Mesenteric fat pad (tissue), 1 donor: ENCODE measurements at places on chromosomes 11 and 22. TPM values are rescaled to one million over a fixed set of nuclear protein-coding genes. Genes with fewer than 3 reads are reported as not detected.

- DNase-seq = no peak
These were observed 43.3 kb downstream of the RAB38 start for GRCh38 chr11:88131764-88132470.

GRCh38 chr11:46130286-46130940, 9.2 kb upstream of the PHF21A start:
- DNase-seq = no peak

GRCh38 chr11:57501953-57502352, 13.5 kb downstream of the SLC43A1 start:
- no peak for DNase-seq

DNA sequence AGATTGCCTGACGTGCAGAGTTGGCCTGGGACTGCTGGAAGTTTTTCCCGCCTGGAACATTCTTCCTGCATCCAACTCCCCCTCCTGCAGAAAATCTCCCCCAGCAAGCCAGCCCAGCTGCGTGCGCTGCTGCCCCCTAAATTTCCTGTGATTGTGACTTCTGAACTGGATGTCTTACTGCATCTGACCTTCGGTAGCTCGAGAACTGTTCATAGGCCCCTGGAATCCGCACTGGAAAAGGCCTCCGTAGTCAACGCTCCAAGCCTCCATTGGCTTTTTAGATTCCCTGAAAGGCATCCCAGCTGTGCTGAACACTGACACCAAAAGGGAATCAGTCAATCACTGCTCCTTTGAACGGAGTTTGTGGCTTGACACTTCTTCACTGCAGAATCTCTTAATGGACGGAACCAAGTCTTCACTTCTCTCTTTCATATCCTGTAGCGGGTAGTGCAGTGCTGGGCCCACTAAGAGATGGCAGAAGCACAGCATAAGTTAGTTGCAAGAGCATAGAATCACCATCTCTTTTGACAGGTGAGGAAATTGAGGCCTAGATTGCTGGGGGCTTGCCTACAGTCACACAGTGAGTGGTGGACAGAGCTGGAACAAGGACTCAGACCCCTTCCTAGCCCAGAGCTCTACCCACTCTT, 14.2 kb upstream of the RASD2 start:
- no peak for DNase-seq

Gene APLNR
- 13.7 TPM for total RNA-seq

Gene TMEM191C
- total RNA-seq = 0.16 TPM

- no peak for DNase-seq
These were observed 115.7 kb upstream of the NNMT start for GRCh38 chr11:114180301-114181055.

- DNase-seq = no peak
These were observed 987.3 kb downstream of the BRD1 start for GRCh38 chr22:48840112-48840949.

DNA sequence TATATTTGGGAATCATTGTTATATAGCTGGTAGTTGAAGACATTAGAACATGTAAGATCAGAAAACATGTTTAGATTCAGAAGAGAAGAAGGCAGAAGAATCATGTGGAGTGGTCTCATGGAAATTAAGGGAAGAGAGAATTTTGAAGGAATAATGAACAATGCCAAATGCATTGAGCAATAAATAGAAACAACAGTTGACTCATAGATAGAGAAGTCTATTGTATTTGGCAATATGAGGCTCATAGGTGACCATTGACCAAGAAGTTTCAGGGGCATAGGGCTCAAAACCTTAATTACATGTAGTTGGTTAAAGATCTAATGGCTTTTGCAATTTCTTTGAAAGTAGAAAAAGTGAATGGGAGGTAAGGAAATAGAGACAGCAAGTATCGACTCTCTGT, 123.9 kb downstream of the PAX6 start:
- no peak for DNase-seq

GRCh38 chr11:91869686-91870085, 354.9 kb upstream of the FAT3 start:
- no peak for DNase-seq

DNA sequence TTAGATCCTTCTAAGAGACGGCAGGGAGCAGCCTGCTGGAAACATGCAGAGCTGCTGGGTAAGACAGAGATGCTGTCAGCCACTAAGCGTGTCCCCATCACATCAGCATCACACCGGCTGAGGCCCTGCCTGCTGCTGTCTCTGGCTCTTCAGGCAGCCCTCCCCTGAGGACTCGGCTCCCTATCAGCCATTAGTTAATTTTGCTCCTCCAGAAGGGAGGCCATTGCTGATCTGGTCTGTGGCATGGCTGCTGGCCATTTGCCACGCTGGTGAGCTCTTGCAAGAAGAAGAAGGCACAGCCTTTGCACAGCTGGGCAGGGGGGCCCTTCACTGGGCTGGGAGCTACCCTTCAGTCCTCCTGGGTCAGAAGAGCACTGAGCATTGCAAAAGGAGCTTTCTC, 131.2 kb upstream of the PARVA start:
- DNase-seq = peak; percentile 77

GRCh38 chr11:33874433-33874832, 17.4 kb downstream of the LMO2 start:
- DNase-seq = no peak

- DNase-seq = no peak
These were observed 8.8 kb upstream of the APOL5 start for GRCh38 chr22:35708917-35709316.

- DNase-seq = no peak
These were observed 4.4 kb downstream of the SCARF2 start for GRCh38 chr22:20433191-20433590.

Gene TPBGL
- total RNA-seq = 1.6 TPM

Gene UBTFL1
- not detected for total RNA-seq

Gene KCNJ11
- 3.5 TPM for total RNA-seq

DNA sequence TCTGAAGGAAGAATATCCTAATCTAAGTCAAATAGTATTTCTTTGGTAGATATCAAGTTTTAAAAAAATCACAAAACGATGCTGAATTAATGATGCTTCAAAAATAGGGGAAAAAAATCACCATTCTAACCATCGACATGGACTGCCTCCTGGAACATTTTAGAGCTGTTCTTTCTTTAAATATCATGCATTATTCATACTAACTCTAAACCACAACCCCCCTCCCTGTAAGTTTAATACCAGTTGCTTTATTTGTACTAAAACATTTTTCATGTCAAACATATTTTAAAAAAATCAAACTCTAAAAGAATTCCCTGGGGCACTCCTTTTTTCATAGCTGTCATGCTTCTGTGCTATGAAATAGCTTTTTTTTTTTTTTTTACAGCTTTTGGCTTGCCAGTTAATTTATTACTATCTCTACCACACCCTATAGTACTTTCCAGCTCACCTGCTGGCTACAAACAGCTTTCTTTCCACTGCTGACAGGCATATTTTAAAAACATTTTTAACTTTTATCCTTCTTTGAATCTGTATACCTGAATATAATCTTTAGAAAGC, 256.9 kb downstream of the SOX6 start:
- no peak for DNase-seq

DNA sequence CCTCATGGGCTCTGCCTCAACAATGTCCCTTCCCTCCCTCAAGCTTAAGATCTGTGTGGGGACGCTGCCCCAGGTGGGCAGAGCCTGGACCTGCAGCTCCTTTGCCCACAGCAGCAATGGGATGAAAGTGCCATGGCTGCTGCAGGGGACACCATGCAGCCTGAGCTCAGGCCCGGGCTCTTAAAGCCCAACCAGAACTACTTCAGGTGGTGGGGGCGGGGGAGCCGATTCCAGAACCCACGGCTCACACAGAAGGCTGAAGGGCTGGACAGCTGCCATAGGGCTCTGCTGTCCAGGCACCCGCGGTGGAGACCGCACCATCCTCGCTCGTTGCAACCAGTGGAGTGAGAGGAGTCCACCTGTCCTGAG, 12.5 kb downstream of the CHID1 start:
- DNase-seq = no peak

DNA sequence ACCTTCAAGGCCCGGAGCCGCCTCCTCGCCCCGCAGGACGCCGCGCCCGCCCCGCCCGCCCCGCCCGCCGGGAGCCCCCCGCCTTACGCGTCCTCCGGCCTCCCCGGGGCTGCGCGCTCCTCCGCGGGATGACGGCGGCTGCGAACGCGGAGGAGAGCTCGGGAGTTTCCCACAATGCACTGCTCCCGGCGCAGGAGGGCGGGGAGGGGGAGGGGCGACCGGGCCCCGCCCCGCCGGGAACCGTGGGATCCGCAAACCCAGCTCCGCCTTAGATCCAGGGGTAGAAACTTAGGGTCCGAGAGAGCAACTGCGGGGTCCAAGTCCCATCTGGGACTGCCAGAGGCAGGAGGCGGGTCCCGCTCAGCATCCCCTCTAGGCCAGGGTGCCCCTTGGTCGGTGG, at the start of gene CEND1:
Gene CEND1, minus strand, starts transcription at position 148 of the 400 bp plus-strand sequence. CDS start 1,514 bp downstream, outside the sequence.
- no peak for DNase-seq

DNA sequence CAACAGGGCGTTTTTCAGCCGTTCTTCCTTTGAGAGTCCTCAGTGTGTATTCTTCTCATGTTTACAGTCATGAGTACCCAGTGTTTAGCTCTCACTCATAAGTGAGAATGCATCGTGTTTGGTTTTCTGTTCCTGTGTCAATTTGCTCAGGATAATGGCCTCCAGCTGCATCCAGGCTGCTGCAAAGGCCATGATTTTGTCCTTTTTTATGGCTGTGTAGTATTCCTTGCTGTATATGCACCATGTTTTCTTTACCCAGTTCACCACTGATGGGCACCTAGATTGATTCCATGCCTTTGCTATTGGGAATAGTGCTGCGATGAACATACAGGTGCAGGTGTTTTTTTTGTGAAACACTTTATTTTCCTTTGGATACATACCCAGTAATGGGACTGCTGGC, 23.5 kb downstream of the B3GAT1 start:
- no peak for DNase-seq

- DNase-seq = no peak
These were observed 4.7 kb downstream of the GNAZ start for GRCh38 chr22:23075050-23075449.

- DNase-seq = no peak
These were observed 42.7 kb upstream of the KCNJ11 start for GRCh38 chr11:17431139-17431538.

DNA sequence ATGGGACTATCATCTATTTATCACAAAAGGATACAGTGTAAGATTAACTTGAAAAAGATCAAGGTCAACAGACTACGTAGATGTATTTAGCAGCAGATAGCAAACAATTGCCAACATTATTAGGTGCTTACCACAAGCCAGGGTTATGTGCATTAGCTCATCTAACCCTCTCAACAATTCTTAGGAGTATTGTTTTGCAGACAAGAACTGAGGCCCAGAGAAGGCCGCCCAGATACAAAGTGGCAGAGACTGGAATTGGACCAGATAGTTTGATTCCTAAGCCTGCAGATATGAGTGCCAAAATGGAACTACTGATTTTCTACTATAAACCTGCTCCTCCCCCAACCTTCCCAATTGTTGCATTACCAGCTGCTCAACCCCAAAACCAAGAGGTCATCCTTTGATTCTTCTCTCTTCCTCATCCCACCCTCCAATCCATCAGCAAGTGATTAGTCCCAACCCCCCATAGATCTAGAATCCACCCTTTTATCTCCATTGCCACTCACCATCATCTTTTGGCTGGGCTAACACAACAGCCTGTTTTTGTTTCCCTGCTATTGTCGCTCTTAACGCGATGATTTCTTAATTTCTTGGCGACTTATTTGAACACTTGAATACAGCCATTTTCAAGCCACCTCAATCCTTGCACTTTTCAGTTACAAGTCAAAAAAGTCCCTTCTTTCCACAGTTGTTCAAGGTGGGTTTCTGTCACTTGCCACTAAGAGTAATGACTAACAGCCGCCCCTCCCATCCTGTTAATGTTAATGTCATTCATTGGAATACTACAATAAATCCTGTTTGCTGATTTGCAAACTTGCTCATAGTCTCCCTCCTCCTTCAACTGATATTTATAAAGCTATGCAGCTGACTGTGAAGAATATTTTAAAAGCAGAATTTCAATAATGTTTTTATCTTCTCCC, 2.7 kb downstream of the TMEM123 start:
- DNase-seq = no peak

DNA sequence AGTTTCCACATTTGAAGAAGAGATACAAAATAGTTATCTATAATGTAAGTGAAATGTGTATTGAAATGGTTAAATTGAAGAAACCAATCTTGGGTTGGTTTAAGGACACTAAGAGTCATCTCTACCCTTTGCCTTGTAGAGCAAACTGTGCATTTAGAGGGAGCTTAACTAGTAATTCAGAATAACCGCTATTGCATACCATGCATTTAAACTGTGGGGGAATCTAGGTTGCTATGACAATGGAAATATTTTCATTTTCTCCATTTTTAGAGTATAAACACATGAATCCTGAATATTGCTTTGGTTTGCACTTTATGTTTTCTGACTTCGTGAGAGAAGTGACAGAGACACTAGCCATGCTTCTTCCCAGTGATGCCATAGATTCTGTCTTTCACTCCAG, 39.7 kb downstream of the FAT3 start:
- no peak for DNase-seq
